ENCODE measurements at places on chromosomes 7 and 10. TPM values are rescaled to one million over a fixed set of nuclear protein-coding genes. Genes with fewer than 3 reads are reported as not detected.

GRCh38 chr7:137017221-137017620 lies 148.8 kb downstream of the CHRM2 start:
- DNase-seq = no peak

DNA sequence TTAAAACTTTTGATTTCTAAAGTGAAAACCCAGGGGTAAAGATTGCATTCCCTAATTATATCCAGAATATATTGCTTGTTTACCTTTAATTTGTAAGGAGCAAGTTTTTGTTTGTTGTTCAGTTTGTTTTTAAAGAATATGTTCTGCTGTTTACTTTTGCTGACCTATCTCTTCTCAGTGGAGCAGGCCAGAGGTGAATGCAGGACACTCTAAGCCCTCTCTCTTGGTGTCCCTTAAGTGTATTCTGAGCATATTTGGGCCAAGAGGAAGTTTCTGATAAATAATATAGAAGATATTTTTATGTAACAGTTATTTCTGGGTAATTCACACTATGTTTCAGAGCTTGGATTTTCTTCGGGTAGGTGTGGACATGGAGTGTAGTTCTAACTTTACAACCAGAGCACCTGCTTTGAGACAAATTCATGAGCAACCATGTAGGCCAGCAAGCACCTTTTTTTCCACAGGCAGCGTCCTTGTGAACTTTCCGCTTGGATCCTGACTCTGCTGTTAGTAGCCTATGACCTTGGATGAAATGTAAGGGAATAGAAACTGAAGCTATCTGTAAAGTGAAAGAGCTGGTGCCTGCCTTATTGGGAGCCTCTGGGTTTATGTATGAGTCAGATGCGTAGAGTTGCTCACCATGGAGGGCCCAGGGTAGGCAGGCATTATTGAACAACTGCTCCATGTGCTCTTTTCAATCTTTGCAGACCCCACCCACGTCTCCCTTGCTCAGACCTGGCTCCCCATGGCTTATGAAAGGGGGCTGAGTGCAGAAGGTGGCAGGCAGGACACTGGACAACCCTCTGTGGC lies 16.1 kb downstream of the OGDH start:
- DNase-seq = no peak

DNA sequence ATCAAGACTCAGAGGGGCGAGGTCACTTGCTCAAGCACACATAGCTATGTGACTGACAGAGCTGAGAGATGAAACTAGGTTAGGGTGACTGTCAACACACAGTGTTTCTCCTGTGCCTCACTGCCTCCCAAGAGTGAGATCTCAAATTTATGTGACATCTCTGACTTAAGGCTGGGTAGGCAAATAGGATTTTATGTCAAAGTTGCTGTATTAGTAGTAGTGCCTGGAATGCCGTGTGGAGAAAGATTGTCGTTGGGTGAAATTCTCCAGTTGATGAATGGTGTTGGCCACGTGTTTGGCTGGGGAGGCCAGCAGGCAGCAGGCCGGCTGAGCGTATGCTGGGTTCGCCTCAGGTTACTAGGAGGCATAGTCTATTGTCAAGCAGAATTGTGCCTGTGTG lies 148.3 kb upstream of the BMPER start:
- no peak for DNase-seq

- DNase-seq = no peak
These were observed 152.6 kb downstream of the BMPER start for GRCh38 chr7:34057956-34058355.

DNA sequence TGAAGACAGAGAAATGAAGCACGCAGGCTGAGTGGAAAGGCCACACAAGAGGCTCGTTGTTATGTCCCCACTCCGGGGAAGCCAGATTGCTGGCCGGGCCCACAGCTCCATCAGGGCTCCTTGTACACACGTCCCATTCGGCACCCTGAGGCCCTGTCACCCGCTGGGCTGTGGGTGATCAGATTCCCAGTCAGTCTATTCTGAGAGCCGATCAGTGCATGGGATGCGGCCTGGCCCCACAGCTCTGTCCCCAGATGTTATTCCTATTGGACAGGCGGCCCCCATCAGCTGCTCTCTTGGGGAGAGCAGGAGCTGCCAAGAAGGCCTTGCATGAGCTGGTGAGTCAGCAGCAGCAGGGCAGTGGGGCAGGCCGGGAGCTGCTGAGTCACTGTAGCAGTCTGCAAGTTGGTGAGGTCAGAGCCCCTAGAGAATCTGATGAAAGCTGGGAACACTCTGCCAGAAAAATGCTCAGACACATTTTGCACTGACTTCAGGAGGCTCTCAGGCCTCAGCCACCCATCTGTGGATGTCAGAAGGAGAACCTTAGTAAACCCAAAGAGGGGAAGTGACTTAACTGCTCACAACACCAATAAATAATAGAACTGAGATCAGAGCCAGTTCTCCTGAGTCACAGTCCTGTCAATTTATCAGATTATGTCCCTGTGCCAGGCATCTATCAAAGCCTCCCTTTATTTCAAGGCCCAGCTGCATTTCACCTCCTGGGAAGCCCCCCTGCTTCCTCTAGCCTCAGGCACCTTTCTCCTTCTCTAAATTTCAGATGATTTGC lies 9.4 kb upstream of the PSAP start:
- peak; percentile 69 for DNase-seq

GRCh38 chr10:50991456-50992355 lies 82.6 kb upstream of the PRKG1 start:
- peak; percentile 59 for DNase-seq

- DNase-seq = no peak
These were observed 142.8 kb downstream of the LSM5 start for GRCh38 chr7:32347244-32347828.

DNA sequence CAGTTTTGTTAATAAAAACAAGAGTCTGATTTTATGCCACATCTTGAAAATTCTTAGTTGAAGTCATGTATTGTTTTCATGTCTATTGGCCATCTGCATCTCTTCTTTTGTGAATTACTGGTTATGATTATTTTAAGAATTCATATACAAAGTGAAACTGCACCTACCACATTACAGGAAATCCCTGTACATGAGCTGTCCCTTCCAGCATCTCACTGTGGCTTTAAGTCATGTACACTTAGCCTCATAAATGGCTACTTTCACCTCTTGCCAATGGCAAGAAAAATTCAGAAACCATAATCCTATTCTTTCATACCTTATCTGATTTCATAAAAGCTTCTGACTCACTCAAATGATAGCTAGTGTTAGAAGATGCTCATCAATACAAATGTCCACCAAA lies 48.6 kb downstream of the CRTAC1 start:
- no peak for DNase-seq

The PDE6C gene
- total RNA-seq = not detected

The HPSE2 gene
- 11.0 TPM for total RNA-seq

The AOAH gene
- total RNA-seq = 60.2 TPM

The CHAT gene
- total RNA-seq = 3.4 TPM

The VSTM4 gene
- total RNA-seq = 4.7 TPM
